ENCODE measurements at places on chromosomes 3 and 15. TPM values are rescaled to one million over a fixed set of nuclear protein-coding genes. Genes with fewer than 3 reads are reported as not detected.
A peak's percentile ranks its signal among the peaks of the same experiment; 100 is the strongest.

The BDH1 gene
- 3.4 TPM for total RNA-seq

The GOLGA8O gene
- total RNA-seq: 1.5 TPM

The GP9 gene
- total RNA-seq: 0.48 TPM

The DUOX1 gene
- total RNA-seq: 0.62 TPM

The CPA3 gene
- total RNA-seq: 7.1 TPM

DNA sequence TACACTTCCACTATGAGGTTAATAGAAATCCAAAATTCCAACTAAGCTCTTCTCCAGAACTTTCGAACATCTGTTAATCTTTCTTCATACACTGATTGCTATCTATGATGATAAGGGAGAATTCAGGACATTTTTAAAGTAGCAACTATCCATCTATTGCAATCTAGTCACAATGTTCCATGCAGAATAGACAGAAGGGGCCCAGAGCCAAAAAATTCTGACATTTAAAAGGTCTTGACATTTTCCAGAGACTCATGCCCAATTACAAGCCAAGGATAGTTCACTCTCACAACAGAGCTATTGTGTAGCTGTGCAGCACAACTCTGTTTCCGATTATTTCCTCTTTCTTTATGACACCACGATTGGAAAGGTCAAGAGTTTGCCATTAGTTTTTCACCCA lies 999.7 kb upstream of the ALCAM start:
- DNase-seq: no peak

DNA sequence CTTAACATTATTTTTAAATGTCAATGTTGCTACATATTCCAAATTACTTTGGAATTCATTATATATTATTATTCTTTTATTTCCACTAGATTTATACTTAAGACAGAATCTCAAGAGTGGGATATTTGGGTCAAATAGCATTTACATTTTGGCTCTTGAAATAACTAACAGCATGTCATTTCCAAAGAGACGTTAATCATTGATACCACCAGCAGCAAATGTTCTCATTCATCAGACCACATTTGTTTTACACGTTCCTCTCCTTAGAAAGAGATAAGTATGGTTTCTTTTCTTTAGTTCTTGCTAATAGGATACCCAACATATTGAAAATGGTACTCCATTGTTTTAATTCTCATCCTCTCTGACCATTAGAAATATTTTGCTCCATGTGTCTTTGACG lies 229.8 kb downstream of the LPP start:
- no peak for DNase-seq

DNA sequence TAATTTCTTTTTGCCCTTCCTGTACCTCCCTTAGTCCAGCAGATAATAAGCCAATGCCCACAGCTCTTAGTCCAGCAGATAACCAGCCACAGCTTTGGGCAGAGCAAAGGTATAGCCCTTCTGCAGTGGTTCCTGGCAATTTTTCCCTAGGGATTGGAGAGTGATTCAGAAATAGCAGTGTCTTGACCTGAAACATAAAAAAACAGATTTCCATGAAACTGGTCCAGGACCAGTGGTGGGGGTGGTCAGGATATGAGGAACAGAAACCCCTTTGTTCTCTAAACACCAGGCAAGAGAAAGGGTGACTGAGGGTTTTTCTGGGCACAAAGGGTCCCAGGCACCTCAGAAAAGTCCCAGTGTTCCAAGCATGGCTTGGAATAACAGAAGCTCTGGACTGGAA lies 103.4 kb downstream of the ARRDC4 start:
- DNase-seq: no peak

GRCh38 chr3:180926526-180926925 lies 14.1 kb downstream of the FXR1 start:
- DNase-seq: no peak

DNA sequence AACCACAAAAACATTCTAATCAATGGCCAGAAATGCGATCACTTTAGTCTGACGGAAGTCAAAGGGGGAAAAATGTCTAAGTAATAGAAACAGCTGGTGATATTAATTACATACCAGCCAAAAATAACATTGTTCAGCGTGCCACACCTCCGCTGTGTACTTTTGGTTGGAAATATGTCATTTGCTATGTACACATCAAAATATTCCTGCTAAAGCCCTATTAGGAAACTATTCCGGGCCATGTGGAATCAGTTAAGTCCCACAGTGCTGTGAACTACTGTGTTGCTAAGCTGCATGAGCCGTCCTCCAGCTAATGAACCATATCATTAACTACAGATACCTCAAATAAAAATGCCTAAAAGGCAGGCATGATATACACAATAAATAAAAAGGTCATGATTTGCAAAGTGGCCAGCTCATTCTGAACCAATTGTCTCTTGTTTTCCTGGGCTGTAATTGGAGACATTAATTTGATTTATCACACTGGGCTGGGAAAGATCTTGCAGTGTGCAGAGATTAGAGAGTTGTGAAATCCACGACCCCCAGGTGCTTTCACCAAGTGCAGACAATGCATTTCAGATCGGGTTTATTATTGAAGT lies 200.5 kb upstream of the LRTM1 start:
- DNase-seq: no peak

- no peak for DNase-seq
These were observed 47.7 kb downstream of the PDZRN3 start for GRCh38 chr3:73576999-73577461.

DNA sequence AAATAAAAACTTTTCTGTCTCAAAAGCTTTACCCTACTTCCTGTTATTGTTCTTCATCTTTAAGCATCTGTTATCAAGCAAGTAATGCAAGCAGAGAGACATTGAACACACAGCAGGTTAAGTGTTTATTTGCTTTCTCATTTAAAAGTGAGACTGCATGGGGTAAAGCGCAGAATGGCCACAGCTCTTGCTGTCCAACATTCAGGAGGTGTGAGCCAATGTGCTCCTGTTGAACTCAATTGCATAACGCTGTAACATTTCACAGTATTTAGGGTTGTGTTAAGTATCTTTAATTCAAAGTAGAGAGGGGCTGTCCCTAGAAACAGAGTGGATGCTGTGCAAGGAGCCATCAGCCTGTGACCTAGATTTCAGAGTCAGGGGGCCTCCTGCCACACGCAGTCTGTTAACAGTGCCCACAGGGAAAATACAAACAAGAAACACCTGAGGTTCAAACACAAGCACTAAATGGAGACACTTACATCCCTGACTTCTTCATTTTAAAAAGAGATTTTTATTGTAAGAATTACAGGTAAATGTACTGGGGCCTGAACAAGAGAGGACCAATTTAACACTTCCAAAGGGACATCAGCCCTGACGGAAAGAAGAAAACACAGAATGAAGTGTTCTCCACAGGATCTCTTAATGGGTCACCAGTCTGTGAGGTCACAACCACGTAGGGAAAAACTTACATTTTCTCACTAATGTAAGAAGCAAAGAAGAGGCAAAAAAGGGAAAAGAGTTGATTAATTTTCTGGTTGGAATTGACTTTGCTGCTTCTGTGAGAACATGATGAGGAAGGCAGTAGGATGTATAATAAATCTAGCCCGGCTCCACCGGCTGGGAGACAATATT lies 815.1 kb downstream of the VGLL3 start:
- DNase-seq: no peak

- no peak for DNase-seq
These were observed 7.3 kb downstream of the NGLY1 start for GRCh38 chr3:25775936-25776335.

GRCh38 chr3:173685456-173685855 lies 287.9 kb downstream of the NLGN1 start:
- DNase-seq: no peak

GRCh38 chr15:90881978-90882721 lies 2.2 kb upstream of the FES start:
- DNase-seq: no peak

DNA sequence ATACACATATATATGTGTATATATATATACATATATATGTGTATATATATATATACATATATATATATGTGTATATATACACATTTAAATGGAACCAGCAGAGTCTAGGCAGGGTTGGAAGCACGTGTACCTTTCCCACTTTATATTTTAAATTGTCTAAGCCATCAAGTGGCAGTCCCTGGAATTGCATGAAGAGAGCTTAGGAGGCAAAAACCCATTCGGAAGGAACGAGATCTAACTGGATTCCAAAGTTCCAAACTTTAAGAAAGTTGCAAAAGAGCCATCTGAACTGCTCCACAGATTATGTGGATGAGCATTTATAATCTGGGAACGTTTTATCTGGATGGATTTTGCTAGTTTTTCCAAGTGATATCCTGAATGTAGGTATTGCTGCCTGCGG lies 186.5 kb downstream of the FOXP1 start:
- no peak for DNase-seq

DNA sequence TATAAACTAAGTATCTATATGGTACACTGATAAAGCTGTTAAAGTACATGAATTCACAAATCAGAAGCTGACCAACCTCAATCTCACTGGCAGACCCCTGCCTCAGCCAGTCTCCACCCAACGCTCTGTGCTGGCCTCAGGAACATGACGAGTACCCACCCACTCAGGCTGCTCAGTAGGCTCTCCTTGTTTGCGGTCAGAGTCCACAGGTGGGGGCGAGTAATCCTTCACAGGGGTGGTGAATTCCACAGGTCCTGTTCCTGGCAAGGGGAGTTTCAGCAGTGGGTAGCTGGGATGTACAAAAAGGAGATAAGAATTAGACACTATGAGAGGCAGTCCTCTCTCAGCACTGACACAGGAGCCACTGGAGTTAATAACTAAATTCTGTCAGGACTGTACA lies 40.9 kb downstream of the SCAP start:
- DNase-seq: no peak

GRCh38 chr3:156751461-156752025 lies 74.6 kb upstream of the LEKR1 start:
- peak; percentile 88 for DNase-seq

- DNase-seq: no peak
These were observed 225.6 kb upstream of the SATB1 start for GRCh38 chr3:18650731-18651130.

- DNase-seq: no peak
These were observed 258.8 kb downstream of the IL5RA start for GRCh38 chr3:2851361-2851760.
